Activated T-cell treated with anti-CD3 and anti-CD28 coated beads, Interleukin-2, amount 50 U/mL, for 72 hours (primary cell): ENCODE measurements at places on chromosomes 3 and 15. TPM values are rescaled to one million over a fixed set of nuclear protein-coding genes. Genes with fewer than 3 reads are reported as not detected.
A peak's percentile ranks its signal among the peaks of the same experiment; 100 is the strongest.

COL8A1 gene
- total RNA-seq: not detected

DNA sequence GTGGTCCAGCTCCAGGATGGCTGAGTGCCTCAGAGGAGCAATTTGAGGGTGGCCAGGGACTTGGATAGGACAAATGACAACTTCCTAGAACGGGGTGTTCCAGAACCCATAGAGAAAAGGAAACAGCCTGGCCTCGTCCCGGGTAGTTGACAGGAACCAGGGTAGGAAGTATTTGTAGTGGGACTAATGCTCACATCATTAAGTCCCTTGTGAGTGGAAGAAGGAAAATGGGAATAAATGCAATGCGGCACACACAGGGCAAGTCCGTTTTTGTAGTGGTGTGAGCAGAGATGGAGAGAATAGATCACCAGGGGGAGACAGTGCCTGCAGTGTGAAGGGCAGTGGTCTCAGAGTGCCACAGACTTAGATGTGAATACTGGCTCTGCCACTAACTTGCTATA, 19.6 kb downstream of the TIMP4 start:
- DNase-seq: peak; percentile 27
- H3K27ac ChIP-seq: no peak overlapping the region
- no peaks in the 10 kb centered on the region for H3K4me1 ChIP-seq
- H3K36me3 ChIP-seq: no peaks in the 10 kb centered on the region
- no peak overlapping the region for H3K4me3 ChIP-seq
- H3K27me3 ChIP-seq: peaks cover 15% of the 10 kb centered on the region

DNA sequence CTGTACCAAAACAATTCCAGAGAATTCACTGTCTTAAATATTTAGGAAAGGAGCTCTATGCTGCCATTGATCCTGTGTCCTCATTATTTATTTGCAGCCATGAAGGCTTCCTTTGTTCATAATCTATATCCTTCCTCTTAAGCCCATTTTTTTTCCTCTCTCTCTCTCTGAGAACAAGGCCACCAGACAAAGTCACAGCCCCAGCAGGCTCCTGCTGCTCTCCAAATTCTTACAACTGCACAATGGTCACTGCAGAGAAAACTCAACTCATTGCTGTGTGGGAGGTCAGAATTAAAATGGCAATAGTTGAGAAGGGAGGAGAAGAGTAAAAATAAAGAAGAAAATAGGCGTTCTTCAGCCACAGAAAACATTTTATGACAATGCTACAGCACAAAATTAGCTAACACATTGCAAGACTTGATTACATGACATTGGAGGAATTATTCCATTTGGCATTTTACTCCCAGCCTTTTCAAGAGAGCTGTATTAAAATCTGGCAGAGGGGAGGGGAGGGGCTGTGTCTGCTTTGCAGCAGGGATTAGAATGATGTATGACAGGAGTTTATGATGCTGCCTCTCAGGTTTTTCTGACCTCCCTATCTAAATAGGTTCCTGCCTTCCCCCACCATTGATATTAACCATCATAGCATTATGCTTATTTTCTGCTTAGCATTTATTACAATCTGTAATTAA, 399.7 kb upstream of the THBS1 start:
- no peak overlapping the region for H3K27ac ChIP-seq
- no peaks in the 10 kb centered on the region for H3K4me1 ChIP-seq
- peaks cover 21% of the 10 kb centered on the region for H3K27me3 ChIP-seq
- no peak for DNase-seq
- no peaks in the 10 kb centered on the region for H3K36me3 ChIP-seq
- H3K4me3 ChIP-seq: no peak overlapping the region

GRCh38 chr15:100934726-100935125, 15.6 kb downstream of the LRRK1 start:
- no peaks in the 10 kb centered on the region for H3K36me3 ChIP-seq
- H3K4me1 ChIP-seq: no peaks in the 10 kb centered on the region
- no peak for DNase-seq
- H3K27me3 ChIP-seq: peaks cover 8% of the 10 kb centered on the region

- H3K27me3 ChIP-seq: no peaks in the 10 kb centered on the region
- H3K4me1 ChIP-seq: peaks cover 8% of the 10 kb centered on the region
- no peak for DNase-seq
- H3K36me3 ChIP-seq: peaks cover 5% of the 10 kb centered on the region
These were observed 614 bp upstream of the MINDY2 start for GRCh38 chr15:58770519-58770856.

GRCh38 chr3:10010421-10010877, 15.8 kb upstream of the FANCD2 start:
- peaks cover 15% of the 10 kb centered on the region for H3K27me3 ChIP-seq
- H3K36me3 ChIP-seq: no peaks in the 10 kb centered on the region
- no peak overlapping the region for H3K27ac ChIP-seq
- no peak for DNase-seq
- peaks cover 28% of the 10 kb centered on the region for H3K4me1 ChIP-seq
